ENCODE measurements at places on chromosomes 2 and 18.

DNA sequence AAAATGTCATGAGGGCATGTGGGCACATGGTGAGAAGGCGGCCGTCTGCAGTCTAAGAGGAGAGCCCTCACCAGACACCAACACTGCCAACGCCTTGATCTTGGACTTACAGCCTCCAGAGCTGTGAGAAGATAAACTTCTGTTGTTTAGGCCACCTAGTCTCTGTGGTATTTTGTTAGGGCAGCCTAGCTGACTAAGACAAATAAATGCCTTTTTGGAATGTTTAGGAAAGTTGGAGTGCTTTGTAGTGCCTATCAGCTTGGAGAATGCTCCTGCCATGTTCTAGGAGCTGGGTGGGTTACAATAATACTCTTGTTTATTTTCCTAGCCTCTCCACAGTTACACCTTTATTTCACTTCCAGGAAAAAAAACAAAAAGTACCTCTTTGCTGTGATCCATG is 92.0 kb downstream of the SPP2 start:
- no peak for DNase-seq

- no peak for DNase-seq
Measured at GRCh38 chr18:49344096-49344495, 116.3 kb downstream of the DYM start.

DNA sequence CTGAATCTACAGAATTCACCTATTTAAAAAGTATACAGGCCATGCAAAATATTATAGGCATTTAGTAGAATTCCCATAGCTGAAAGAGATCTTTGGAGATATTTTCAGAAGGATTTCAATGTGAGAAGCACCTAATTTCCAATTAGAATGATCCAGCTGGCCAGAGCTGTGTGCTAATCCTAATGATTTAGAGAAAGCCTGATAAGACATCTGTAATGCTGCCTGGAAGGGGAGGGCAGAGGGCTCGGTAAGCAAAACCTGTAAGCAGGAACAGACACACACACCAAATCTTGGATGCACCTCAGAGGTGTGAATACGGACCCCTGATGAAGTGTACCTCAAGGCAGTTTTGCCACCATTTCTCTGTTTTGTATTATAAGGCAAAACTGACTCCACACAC is 14.0 kb downstream of the SERTAD2 start:
- DNase-seq, result no peak

GRCh38 chr2:61802548-61802947 is 51.3 kb downstream of the FAM161A start:
- no peak for DNase-seq

DNA sequence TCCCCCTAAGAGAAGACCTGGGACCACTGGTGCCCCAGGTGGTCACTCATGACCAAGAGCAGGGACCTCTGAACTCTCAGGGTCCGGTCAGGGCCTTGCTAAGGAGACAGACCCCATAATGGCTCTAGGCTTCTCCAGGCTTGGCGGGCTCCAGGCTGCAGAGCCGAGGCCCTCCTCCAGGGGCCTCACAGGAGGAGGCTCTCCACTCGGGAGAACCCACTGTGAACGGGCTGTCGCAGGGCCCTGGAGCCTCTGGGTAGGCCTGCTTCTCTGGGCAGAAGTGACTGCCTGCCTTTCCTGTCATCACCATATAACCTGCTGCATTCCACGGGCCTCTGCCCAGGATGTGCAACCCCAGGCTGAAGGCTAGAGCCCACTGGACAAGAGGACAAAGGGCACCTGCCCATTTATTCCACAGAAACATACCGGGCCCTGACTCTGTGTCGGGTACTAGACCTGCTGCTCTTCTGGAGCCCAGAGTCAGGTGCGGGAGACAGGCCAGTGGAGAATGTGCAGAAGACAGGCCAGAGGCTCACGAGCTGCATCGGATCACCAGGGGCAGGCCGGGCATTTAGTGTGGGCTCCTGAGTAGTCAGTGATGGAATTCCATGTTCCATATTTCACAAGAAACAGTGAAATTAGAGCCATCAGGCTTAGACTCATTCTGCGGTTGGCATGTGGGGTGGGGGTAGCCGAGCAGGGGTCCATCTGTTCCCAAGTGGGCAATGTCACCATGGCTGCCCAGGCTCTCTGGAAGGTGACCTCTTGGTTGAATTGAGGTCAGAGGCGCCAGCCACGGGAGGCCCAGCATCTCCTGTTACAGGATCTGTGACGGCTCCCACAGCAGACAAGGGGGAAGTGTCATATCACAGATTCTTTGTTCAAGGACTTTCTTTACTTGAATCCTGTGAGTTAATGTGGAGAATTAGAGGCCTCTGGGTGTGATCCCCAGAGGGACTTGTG is 220.8 kb downstream of the SH3RF3 start:
- DNase-seq, result no peak

DNA sequence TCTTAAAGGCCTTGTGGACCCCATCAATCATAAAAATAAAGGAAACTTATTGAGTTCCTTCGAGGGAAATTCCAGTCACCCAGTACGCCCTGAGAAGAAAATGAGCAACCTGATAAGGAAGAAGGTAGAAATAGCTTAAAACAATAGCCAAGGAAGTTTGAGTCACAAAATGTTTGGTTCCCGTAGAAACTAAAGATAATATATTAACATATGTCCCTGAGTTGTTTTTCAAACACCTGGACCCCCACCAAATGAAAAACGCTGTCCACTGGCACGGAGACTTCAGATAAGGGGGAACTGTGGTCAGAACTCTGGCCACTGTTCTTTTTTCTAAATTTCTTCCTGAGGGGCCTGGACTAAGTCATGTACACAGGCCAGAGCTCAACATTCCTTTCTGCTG is 669.1 kb downstream of the ADCYAP1 start:
- DNase-seq, result no peak

DNA sequence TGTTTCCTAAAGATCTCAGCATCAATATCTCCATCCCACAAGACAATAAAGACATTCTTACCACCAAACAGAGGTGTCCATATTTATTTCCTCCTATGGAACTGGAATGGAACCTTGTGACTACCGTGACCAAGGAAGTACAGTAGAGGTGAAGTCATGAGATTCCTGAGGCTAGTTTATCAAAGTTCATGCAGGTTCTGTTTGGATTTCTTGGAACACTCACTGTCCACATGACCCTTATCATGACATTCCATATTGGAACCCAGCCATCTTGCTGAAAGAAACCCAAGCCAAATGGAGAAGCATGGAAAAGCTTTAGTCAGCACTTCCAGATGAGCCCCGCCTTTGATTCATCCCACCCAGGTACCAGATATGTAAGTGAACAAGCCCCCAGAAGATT is 516.0 kb upstream of the POU3F3 start:
- no peak for DNase-seq

DNA sequence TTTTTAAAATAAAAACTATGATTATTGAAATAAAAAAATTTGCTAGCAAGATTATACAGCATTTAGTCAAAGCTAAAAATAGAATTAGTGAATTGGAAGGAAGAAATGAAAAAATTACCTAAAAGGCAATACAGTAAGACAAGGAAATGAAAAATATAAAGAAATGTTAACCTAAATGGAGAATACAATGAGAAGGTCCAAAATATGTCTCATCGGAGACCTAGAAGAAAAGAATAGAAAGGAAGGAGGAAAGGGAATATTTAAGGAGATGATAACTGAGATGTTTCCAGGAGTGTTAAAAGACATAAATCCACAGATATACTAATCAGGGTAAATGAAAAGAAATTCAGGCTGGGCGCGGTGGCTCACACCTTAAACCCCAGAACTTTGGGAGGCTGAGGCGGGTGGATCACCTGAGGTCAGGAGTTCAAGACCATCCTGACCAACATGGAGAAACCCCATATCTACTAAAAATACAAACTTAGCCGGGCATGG is 78.9 kb downstream of the AFF3 start:
- DNase-seq, result no peak

GRCh38 chr2:56540916-56541315 is 357.1 kb downstream of the CCDC85A start:
- DNase-seq, result no peak

GRCh38 chr2:9315280-9315847 is 108.0 kb downstream of the ITGB1BP1 start:
- no peak for DNase-seq

- peak; percentile 73 for DNase-seq
Measured at GRCh38 chr2:29014331-29014730, 33.2 kb downstream of the TOGARAM2 start.

DNA sequence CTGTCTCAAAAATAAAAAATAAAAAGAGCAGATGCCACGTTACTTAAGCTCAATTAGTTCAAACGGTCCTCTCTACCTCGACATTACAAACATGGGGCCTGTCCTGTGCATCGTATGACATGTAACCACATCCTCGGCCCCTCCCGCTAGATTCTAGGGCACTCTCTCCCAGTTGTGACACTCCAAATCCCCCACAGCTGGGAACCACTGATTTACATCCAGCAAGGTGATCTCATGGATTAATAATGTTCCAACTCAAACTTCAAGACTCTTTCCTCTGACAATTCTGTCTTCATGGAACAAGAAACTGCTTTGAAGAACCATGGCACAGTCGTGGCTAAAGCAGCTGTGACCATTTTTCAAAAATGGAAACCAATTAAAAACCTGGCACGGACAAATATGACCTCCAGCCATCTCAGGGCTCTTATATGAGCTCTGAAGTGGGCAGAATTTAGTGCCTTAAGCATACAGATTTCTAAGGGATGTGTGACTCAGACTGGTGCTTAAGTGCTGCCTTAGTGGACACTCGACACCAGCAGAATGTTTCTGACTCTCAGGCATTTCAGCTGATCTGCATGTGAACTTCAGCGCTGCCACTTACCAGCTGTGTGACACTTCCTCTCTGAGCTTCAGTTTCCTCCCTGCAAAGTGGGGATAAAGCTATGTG is 31.7 kb upstream of the ASAP2 start:
- no peak for DNase-seq

DNA sequence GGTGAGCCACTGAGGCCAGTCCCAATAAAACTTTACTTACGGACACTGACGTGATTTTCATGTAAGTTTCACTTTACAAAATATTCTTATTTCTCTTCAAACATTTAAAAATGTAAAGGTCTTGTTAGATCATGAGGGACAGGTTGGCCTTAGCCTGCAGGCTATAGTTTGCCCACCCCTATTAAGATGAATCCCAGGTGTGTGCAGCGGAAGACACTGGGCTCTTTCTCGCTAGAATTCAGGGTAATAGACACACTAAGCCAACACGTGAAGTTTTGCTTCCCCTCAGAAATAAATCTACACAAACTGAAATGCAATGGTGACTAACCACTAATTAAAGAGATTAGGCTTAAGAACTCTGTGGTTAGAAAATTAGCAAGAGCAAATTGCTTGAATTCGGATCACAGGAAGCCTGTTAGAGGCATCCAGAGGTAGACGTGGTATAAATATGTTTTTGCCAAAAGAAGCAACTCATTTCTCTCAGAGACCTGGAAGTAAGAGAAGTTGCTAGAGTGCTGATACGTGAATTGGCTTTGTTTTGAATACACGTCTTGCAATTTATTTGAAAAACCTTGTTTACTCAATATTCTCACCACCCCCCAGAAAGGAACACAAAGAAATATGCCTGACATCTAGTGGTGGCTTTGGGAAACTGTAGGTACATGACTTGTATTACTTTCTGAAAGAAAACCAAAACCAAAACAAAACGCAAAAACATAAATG is 151.6 kb downstream of the DTNB start:
- no peak for DNase-seq

DNA sequence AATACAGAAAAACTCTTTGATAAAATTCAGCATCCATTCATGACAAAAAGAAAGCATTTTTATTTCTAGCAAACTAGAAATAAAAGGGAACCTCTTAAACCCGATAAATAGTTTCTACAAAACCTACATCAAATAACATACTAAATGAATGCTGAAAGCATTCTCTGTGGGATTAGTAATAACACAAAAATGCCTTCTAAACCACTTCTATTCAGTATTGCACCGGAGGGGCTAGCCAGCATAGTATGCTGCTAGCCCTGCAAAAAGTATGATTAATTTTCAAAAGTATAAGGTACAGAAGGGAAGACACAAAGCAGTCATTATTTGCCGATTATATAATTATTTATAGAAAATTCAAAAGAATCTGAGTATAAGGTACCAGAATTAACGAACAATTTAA is 145.2 kb downstream of the DTNB start:
- DNase-seq, result no peak

- DNase-seq, result no peak
Measured at GRCh38 chr2:106719222-106719621, 166.7 kb downstream of the ST6GAL2 start.

GRCh38 chr2:154693741-154694340 is 4.7 kb upstream of the KCNJ3 start:
- DNase-seq, result no peak

- peak; percentile 72 for DNase-seq
Measured at GRCh38 chr2:136008205-136008865, 22.9 kb upstream of the DARS1 start.

DNA sequence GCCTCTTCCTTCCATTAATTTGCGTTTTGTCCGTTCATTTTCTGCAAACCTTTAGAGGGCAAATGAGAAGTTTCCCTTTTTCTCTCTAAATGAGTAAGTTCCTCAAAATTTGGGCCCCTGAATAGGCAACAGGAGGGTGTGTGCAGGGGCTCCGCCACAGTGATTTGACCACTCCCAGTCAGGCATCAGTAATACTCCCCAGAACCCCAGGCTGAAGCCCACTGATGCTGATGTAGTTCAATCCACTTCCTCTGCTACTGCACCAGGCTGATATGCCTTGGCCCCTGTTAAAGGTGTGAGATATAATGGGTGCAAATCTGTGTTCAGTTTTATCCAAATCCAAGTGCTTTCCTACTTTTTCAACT is 1150.0 kb downstream of the RPIA start:
- DNase-seq, result no peak

GRCh38 chr2:44743473-44743872 is 198.0 kb upstream of the SIX3 start:
- DNase-seq, result no peak

DNA sequence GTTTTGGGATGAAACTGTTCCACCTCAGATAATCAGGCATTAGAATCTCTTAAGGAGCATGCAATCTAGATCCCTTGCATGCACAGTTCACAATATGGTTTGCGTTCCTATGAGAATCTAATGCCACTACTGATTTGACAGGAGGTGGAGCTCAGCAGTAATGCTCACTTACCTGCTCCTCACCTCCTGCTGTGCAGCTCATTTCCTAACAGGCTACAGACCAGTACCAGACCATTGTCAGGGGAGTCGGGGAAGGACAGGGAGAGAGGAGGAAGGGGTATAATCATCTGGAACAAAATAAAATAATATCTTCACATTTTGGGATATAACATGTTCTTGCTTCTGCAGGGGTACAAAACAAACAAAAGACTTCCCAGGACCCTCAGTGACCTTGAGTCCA is 532.0 kb upstream of the FSHR start:
- DNase-seq, result no peak

DNA sequence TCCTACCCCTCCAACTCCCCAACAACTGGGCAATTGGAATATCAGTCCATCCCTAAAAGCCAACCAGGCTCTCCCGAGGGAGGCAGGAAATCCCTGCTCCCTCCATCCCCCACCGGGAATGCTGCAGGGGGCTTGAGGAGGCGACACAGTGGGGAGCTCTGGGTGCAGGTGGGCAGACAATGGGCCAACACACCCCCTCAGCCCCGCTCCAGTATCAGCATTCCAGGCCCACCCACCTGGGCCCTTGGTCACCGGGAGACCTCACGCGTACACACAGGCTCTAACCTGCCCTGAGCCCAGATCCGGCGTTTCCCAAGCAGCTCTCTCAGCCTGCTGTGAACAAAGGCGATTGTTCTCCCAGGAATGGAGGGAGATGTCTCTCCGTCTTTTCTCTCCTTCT is 37.6 kb upstream of the FZD7 start:
- DNase-seq, result no peak

Measured in activated naive CD8-positive, alpha-beta T cell treated with anti-CD3 and anti-CD28 coated beads, Interleukin-2, amount 10 ng/mL, durations not matched to agents 7 days and 5 days (primary cell).